AML-193 (cell line): ENCODE measurements at places on chromosomes 6 and 20.
A peak's percentile ranks its signal among the peaks of the same experiment; 100 is the strongest.

DNA sequence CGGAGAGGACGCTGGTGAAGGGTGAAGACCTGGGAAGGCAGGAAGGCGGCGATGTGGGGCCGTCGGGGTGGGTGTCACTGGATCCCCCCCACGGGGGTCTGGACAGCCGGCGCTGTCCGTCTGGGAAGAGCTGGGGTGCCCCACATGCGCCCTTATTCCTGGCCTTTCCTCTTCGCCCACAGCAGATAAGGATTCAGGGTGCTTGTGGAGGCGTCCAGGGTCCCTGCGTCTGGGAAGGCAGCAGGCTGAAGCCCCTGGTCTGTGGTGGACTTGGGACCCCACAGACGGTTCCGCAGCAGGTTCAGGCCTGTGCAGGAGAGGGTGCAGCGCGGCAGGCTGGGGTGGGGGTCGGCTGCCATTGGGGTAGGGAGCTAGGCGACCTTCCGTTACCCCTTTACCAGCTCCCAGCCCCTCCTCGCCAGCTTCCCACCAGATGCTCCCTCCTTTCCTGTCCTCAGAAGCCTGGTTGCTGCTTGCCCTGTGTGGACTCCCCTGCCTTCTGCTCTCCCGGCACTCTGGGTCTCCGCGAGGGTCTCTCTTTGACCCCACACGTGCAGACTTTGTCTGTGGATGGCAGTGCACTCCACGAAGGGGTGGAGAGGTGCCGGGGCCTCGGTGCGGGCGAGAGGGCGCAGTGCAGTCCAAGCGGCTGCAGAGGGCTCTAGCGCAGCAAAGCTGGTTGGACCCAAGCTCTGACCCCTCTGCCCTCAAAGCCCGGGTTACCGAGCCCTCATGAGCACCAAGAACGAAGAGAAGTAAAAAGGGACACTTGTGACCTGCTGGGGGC is 2.1 kb upstream of the GATA5 start:
- no peak for DNase-seq

GRCh38 chr6:138592749-138593123 is 93.4 kb upstream of the NHSL1 start:
- DNase-seq, result peak; percentile 79

DNA sequence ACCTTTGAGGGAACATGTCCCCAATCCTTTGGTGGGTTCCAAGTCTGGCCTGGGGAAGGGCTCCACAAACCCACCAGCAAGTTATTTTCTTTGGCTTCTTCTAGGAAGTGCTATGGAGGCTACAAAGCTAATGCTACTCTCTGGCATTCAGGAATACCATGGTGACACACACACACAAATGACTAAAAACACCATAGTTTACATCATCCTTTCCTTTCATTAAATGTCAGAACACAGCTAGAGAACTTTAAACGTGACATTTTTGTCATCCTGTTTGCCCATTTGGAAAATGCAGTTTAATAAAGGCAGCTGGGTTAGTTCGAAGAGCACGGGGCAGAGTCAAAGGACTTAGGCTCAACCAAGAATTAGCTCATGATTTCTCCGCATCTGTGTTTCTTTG is 40.2 kb upstream of the PROKR2 start:
- no peak for DNase-seq

- DNase-seq, result no peak
Measured at GRCh38 chr6:42556462-42556861, 7.4 kb upstream of the UBR2 start.

DNA sequence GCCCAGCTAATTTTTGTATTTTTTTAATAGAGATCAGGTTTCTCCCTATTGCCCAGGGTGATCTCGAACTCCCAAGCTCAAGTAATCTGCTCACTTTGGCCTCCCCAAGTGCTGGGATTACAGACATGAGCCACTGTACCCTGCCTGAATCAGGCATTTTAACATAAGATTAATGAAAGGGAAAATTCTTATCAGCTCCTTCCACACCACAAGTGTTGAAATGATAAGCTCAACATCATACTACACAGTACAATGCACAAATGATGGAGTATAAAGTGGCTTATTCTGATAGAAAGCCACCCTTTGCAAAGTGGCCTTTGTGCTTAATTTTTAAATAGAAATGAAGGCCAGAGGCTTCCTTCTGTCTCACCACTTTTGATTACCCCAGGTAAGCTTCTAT is 71.3 kb upstream of the MCHR2 start:
- DNase-seq, result no peak

GRCh38 chr6:108559884-108560462 is 744 bp upstream of the FOXO3 start:
- DNase-seq, result peak; percentile 59

- no peak for DNase-seq
Measured at GRCh38 chr20:22063753-22064152, 358.3 kb downstream of the PAX1 start.

GRCh38 chr6:34912715-34913464 is 23.8 kb downstream of the ANKS1A start:
- peak; percentile 21 for DNase-seq

GRCh38 chr6:130906736-130907381 is 79.7 kb downstream of the SMLR1 start:
- DNase-seq, result no peak

DNA sequence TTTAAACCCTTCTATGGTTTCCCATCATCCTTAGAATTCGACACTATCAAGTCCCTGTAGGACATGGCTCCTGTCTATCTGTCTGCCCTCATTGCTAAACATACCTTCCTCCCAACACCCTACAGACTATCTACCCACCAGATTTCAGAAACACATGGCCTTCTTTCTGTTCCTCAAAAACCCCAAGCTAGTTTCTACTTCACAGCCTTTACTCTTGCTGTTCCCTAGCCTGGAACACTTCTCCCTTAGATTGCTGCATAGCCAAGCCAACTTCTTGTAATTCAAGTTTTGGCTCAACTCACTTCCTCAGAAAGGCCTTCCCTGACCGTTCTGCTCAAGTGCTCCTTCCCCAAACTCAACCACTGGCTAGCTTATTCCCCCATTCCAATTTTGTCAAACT is 156.2 kb downstream of the BTBD9 start:
- peak; percentile 53 for DNase-seq

DNA sequence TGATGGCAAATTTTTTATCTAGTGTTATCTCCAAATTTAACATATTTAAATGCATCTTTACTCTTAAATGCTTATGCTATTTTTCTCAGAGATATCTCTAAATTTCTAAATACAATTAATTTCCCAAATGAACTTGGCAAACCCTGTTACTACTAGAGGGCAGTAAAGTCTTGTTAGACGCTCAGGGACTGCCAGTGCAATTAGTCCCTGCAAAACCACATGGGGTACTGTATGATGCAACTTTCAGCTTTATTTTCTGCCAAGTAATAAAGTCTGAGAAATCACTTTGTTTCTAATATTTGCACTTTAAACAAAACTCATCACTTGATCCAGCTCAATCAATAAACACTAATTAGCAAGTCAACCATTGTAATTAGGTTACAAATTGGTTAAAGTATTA is 76.0 kb upstream of the ADGRB3 start:
- peak; percentile 40 for DNase-seq

DNA sequence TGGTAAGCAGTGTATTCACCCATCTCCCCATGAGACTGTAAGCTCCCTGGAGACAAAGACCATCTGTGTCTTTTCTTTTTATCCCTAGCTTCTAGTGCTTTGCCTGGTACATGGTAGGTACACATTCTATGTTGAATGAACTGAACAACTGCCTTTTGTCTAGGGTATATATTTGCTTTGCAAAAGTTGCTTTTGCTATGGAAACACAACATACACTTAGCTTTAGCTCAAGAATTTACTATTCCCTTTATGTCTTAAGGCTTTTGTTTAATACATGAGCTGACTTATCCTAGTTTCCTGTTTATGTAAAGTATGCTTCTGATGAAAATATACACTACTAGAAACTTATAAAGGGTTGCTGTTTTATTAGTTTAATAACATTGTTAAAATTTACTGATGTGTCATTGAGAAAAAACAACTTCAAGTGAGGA is 198.2 kb downstream of the PRL start:
- no peak for DNase-seq

DNA sequence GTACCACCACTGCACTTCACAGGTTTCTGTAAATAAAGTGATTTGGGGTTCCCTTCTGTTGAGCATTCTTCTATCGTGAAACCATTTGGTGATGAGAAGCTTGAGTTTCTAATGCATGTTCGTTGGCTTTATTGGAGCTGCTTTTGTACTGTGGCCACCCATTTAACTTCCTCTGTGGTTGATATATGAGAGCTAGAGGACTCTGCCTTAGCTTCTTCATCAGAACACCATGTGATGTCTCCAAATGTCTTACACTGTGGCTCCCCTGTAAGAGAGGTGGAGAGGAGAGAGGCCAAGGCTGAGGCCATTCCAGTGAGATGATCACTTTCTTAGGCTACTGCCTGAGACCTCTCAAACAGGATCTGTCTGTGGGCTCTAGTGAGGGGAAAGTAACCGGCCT is 114.5 kb downstream of the SLC16A10 start:
- DNase-seq, result no peak

DNA sequence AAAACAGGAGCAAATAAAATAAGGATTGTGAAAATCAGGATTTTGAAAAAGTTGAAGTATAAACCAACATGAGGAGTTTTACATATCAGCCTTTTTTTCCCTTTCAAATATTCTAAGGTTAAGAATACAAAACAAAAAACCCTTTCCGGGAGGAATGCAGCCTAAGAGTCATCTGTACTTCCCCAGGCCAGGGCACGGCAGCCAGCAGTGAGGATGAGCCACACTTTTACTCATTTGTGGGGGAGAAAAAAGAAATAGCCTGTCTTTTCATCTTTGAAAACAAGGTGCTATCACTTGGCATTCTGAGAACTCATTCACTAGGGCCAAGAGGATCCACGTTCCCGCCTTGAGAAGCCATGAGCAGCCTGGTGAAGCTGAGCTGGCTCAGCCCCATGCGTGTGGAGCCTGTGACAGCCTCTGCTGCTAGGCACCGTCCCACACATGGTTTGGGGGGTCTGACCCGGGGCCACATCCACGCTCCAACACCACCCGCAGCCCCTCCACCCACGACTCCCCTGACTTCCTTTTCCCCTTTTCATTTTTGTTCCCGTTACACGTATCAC is 11.2 kb downstream of the SLC22A1 start:
- DNase-seq, result no peak

- DNase-seq, result no peak
Measured at GRCh38 chr6:162179196-162179951, 548.2 kb downstream of the PRKN start.

GRCh38 chr6:35234901-35235300 is 21.1 kb downstream of the SCUBE3 start:
- DNase-seq, result no peak
